ENCODE measurements at places on chromosomes 3 and 15. TPM values are rescaled to one million over a fixed set of nuclear protein-coding genes. Genes with fewer than 3 reads are reported as not detected.

- H3K4me3 ChIP-seq, result no peak overlapping the region
- H3K4me1 ChIP-seq, result peaks cover 5% of the 10 kb centered on the region
- no peak for DNase-seq
- no peaks in the 10 kb centered on the region for H3K36me3 ChIP-seq
- no peak overlapping the region for H3K27ac ChIP-seq
- H3K27me3 ChIP-seq, result peaks cover 3% of the 10 kb centered on the region
Observed at GRCh38 chr15:71501344-71502076, 308.8 kb upstream of the NR2E3 start.

- no peak overlapping the region for H3K27ac ChIP-seq
- H3K4me3 ChIP-seq, result no peak overlapping the region
- peaks cover 10% of the 10 kb centered on the region for H3K36me3 ChIP-seq
- H3K27me3 ChIP-seq, result no peaks in the 10 kb centered on the region
- peaks cover 10% of the 10 kb centered on the region for H3K4me1 ChIP-seq
Observed at GRCh38 chr3:49534581-49535441, 19.5 kb upstream of the BSN start.

Gene STRC
- total RNA-seq, result under 0.01 TPM

DNA sequence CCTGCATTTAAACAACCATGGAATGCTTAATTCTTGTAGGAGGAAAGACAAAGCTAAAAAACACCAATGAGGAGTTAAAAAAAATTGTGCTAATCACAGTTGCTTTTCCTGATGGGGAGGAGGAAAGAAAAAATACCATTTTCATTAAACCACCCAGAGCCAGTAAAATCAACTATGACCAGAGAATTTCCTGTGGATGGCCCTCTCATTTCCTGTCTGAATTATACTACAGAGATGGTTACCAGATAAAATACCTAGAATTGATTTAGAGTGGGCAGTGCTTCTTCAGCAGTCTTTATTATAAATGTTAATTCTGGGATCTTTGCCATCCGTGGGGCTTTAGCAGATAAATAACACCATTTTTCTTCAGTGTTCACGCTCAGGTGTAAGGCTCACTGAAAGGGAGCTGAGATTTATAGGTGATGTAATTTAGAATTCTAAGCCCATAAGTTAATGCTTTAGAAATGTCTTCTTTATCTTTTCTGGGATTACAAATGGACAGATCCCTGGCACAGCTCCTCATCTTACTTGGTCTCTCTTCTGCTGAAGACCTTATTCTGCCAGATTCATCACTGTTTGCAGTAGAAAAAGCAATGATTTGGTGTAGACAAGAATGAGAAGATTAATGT, 37.9 kb downstream of the RETNLB start:
- no peak overlapping the region for H3K4me3 ChIP-seq
- H3K4me1 ChIP-seq, result no peaks in the 10 kb centered on the region
- no peak for DNase-seq
- no peaks in the 10 kb centered on the region for H3K36me3 ChIP-seq

DNA sequence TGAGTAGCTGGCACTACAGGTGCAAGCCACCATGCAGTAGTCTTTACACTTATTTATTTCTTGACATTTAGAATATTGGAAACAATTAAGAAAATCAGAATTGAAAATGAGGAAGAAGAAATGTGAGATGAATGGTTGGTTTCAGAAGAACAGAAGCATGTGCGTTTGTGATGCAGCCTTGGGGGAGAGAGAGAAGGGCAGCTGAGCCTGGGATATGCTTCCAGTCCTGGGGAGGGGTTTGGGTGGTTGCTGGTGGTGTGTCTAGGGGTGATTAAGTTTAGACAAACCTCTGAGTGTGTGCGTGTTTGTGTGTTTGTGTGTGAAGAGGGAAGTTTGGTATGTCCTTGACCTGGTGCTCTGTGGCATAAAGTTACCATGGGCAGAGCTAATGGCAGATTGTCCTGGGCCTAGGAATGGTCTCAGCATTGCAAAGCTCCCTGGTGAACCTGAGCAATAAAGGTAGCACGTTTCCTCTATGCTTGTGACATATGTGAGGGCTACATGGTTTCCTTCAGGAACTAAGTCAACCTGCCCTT, 35.6 kb downstream of the CTSH start:
- peaks cover 30% of the 10 kb centered on the region for H3K4me1 ChIP-seq
- H3K27ac ChIP-seq, result no peak overlapping the region
- no peak for DNase-seq
- H3K27me3 ChIP-seq, result no peaks in the 10 kb centered on the region
- peaks cover 83% of the 10 kb centered on the region for H3K36me3 ChIP-seq
- no peak overlapping the region for H3K4me3 ChIP-seq
